ENCODE measurements at places on chromosomes 12 and 14. TPM values are rescaled to one million over a fixed set of nuclear protein-coding genes. Genes with fewer than 3 reads are reported as not detected.
A peak's percentile ranks its signal among the peaks of the same experiment; 100 is the strongest.

Gene KCNH3
- total RNA-seq, result 0.86 TPM

Gene SSTR1
- total RNA-seq, result not detected

- DNase-seq, result no peak
These were observed 59.8 kb upstream of the KIF21A start for GRCh38 chr12:39502726-39503125.

- no peak for DNase-seq
These were observed 15.0 kb upstream of the PPP1R13B start for GRCh38 chr14:103862393-103862782.

DNA sequence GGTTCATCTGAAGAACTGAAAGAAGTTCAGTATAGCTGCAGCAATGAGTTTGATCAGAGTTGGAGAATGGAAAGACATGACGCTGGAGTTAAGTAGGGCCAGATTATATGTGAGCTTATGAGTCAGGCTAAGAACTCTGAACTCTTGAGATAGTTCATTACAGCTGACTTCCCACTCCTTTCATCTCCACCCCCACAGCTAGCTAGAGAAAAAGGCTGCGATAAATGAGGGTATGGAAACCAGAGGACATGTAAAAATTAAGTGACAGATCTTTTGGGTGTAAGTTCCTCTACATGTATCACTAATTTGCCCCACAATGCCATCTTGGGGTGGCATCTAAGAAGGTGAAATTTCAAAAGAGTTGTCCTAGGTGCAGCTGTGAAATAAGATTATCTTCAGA, 28.6 kb downstream of the PYM1 start:
- DNase-seq, result peak; percentile 58

- DNase-seq, result peak; percentile 25
These were observed 170.7 kb downstream of the ESRRB start for GRCh38 chr14:76546426-76547221.

- no peak for DNase-seq
These were observed 636 bp downstream of the ZFYVE21 start for GRCh38 chr14:103716091-103716801.

All from cardiac muscle cell (in vitro differentiated cells and primary cell).